Thoracic aorta (tissue), 2 donors: ENCODE measurements at places on chromosomes 4 and X. TPM values are rescaled to one million over a fixed set of nuclear protein-coding genes. Genes with fewer than 3 reads are reported as not detected.
A peak's percentile ranks its signal among the peaks of the same experiment; 100 is the strongest.

DNA sequence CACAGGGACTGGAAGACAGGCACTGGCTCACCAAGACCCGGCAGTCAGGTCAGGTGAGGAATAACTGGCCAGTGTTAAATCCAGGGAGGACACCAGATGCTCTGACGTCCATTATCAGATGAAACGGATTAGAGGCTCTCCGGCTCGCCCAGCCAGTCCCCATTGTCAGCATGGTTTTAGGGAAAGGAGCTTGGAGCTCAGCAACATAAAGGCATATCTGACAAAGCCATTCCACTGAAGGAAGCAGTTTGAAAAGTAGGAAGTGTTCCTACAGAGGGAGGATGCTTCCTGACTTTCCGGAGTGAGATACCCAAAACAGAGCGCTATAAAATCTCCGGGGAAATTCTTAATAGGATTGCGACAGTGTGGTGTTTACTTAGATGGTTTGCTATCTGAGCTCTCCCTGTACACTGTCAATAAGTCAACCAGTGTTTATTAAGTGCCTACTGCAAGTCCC is 14.8 kb downstream of the NDNF start:
- H3K27me3 ChIP-seq, result no peaks in the 10 kb centered on the region
- no peak overlapping the region for H3K4me3 ChIP-seq
- no peak for DNase-seq

DNA sequence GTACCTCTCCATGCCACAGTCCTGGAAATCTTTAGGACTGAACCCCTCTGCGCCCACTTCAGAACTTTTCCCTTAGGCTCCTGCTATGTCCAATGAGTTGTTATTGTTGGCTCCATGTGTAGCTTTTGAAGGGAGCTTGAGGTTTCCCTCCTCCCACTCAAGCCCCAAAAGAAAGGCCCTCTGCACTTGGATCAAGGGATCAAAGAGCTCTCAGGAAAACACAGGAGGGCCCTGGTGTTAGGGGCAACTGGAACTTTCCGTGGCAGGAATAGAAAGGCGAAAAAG is 135.0 kb downstream of the RASL11B start:
- H3K4me1 ChIP-seq, result peaks cover 34% of the 10 kb centered on the region
- no peak for DNase-seq
- no peaks in the 10 kb centered on the region for H3K36me3 ChIP-seq
- H3K27ac ChIP-seq, result peak overlapping the region; percentile 77
- H3K4me3 ChIP-seq, result peak overlapping the region; percentile 14

- no peak overlapping the region for H3K27ac ChIP-seq
- H3K4me1 ChIP-seq, result no peaks in the 10 kb centered on the region
- DNase-seq, result no peak
- no peak overlapping the region for H3K4me3 ChIP-seq
- H3K27me3 ChIP-seq, result no peaks in the 10 kb centered on the region
Measured at GRCh38 chrX:22088326-22088725, 56.2 kb downstream of the PHEX start.

DNA sequence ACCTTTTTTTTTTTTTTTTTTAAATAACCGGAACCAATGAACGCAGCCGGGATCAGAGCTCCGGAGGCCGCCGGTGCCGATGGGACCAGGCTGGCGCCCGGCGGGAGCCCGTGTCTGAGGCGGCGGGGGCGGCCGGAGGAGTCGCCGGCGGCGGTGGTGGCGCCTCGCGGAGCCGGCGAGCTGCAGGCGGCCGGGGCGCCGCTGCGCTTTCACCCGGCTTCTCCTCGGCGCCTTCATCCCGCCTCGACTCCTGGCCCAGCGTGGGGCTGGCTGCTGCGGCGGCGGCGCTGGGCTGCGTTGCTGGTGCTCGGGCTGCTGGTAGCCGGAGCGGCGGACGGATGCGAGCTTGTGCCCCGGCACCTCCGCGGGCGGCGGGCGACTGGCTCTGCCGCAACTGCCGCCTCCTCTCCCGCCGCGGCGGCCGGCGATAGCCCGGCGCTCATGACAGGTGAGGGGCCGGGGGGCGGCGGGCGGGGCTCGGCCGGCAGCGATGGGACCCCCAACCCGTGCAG is 337 bp downstream of the STIM2 start:
- no peaks in the 10 kb centered on the region for H3K27me3 ChIP-seq
- DNase-seq, result no peak
- no peaks in the 10 kb centered on the region for H3K36me3 ChIP-seq
- H3K4me3 ChIP-seq, result peak overlapping the region; percentile 84
- peak overlapping the region; percentile 88 for H3K27ac ChIP-seq

- H3K27me3 ChIP-seq, result no peaks in the 10 kb centered on the region
Measured at GRCh38 chr4:175376287-175376977, 435.6 kb downstream of the GPM6A start.

- no peaks in the 10 kb centered on the region for H3K4me1 ChIP-seq
- no peak overlapping the region for H3K4me3 ChIP-seq
- H3K27me3 ChIP-seq, result no peaks in the 10 kb centered on the region
- no peak overlapping the region for H3K27ac ChIP-seq
- no peaks in the 10 kb centered on the region for H3K36me3 ChIP-seq
- DNase-seq, result no peak
Measured at GRCh38 chr4:72577211-72577610, 8.2 kb upstream of the ADAMTS3 start.

- no peak for DNase-seq
- H3K4me1 ChIP-seq, result peaks cover 2% of the 10 kb centered on the region
- no peaks in the 10 kb centered on the region for H3K27me3 ChIP-seq
- H3K27ac ChIP-seq, result no peak overlapping the region
- no peaks in the 10 kb centered on the region for H3K36me3 ChIP-seq
Measured at GRCh38 chr4:113300471-113300928, 251.0 kb downstream of the ANK2 start.

- no peak overlapping the region for H3K27ac ChIP-seq
- H3K36me3 ChIP-seq, result no peaks in the 10 kb centered on the region
- DNase-seq, result no peak
- no peaks in the 10 kb centered on the region for H3K27me3 ChIP-seq
- no peak overlapping the region for H3K4me3 ChIP-seq
Measured at GRCh38 chr4:28562913-28563312, 1702.3 kb downstream of the STIM2 start.

Gene TEX13C
- total RNA-seq, result not detected

Gene DMRTC1
- not detected for total RNA-seq
